Fibroblast of skin of back (primary cell): ENCODE measurements at places on chromosomes 4 and X.

DNA sequence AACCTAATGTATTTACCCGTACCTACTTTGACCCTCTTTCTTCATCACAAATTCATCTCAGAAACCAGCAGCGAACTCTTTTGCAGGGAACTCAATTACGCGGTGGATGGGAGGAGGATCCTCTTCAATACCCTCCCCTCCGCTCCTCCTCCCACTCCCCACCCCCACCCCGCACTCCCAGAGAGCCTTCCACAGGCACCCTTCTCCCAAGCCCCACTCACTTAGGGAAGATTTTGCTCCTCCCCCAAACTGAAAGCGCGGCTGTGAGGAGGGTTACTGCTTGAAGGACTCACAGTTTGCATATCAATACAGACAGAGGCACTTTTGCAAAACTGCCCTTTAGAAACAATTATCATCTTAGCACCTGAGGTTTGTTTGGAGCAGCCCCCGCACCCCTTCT, 960 bp upstream of the IL1RAPL1 start:
- DNase-seq: peak; percentile 25

DNA sequence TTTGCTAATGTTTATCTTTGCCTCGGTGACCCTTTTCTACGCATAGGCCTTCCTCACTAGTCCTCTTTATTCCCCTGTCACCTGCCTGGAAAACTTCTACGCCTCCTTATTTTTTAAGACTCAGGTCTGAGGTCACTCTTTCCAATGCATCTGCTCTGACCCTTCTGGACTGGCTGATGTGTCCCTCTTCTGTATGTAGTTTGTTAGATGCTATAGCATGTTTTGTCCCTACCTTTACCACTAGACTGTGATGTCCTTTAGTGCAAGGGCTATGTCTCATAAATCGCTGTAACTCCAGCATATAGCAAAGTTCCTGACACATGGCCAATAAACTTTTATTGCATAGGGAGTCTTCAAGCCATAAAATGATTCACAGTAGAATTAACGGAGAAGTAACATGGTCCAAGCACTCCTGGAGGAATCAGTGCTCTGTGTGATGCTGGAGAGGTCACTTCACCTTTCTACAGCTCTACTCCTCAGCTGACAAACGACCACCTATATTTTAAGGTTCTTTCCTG, 872.5 kb upstream of the SLIT2 start:
- no peak for DNase-seq

GRCh38 chr4:55635741-55636655, at the start of gene NMU:
TSS of gene NMU (minus strand) at chr4:55636298. CDS start at chr4:55636192, 106 bp downstream.
- peak; percentile 18 for DNase-seq

DNA sequence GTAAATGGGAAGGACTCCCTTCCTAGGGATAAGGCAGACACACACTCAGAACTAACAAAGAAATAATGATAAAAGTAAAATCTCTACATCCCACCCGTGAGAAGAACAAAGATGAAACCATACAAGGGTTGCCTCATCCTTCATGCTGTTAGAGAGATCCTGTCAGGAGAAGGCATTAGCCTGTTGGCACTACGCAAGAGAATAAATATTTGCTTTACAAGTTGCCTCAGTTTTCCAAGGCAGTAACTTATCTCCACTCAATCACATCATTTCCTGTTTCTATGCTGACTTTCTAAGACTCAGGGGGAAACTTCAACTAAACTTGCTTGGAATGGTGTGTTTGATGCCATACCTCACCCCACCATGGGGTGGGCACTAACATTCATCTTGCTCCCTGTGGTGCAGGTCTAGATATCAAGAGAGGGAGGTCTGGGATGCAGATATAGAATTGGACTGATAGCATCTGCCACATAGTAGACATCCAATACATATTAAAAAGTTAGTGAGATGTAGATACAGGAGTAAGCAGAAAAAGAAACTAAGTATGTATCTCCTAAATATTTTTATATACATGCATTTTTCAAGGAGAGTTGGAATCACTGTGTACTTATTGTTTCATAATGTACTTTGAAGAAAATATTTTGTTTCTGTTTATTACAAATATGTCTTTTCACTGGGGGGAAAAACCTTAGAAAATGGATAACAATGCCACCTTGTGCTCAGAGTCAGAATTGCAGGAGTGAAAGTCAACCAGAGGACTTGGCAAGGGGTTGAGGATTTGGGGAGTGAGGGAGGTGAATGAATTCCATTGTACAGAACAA, 57.2 kb upstream of the BEX4 start:
- DNase-seq: peak; percentile 26

DNA sequence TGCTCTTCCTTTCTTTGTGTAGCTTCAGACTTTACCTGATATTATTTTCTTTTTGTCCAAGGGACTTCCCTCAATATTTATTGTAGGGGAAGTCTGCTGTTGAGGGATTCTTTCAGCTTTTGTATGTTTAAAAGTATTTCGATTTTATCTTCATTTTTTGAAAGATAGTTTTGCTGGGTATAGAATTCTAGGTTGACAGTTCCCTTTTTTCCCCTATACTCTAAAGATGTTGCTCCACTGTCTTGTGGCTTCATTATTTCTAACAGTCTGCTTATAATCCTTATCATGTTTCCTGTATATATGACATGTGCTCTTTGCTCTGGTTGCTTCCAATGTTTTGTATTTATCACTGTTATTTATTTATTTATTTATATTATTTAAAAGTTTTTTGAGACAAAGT, 57.3 kb downstream of the CYTL1 start:
- no peak for DNase-seq

- no peak for DNase-seq
Observed at GRCh38 chr4:3365326-3365725, 72.5 kb downstream of the RGS12 start.

DNA sequence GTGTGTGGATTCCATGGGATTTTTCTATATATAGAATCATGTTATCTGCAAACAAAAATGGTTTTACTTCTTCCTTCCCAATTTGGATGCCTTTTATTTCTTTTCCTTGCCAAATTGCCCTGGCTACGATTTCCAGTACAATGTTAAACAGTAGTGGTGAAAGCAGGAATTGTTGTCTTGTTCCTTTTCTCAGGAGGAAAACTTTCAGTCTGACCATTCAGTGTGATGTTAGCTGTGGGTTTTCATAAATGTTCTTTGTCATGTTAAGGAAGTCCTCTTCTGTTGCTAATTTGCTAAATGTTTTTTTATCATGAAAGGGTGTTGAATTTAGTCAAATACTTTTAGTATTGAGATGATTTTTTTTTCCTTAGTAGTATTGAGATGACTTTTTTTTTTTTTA, 10.9 kb downstream of the SAP30 start:
- DNase-seq: no peak

DNA sequence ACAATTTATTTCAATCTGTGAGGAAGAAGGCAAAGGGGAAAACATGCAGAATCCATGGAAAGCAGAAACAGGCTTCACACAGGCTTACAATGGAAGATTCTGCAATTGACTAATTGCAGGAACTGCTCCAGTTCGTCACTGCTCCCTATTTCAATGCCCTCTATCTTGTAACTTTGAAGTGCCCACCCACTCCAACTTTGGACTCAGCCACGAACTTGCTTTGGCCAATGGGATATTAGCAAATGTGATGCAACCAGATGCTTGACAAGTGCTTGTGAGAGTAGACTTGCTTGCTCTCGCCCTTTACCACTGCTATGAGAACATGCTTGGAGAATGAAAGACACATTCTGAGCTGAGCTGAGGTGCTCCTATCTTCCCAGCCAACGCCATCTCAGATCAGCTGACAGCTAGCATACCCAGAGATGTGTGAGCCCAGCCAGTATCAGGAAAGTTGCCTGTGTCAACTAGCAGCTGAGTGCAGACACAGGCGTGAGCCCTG, 105.7 kb upstream of the PTCHD1 start:
- DNase-seq: no peak

DNA sequence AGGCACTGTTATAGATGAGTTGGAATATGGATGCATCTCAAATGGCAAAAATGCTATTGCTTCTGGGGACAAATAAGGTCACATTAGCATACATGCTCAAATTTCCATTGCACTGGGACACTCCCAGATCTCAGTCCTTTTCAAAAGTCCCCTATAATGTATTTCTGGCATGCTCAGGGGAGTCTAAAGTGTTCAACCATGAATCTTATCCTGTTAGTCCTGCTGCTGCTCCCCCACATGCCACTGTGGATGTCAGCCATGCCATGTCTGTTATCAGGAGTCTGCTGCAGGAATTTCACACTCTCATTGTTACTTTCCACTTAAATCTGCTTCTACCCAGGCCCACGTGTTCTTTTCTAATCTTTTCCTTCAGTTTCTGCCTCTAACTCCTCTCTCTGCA, 1000.6 kb downstream of the CCSER1 start:
- DNase-seq: no peak

GRCh38 chrX:16444353-16444752, 205.6 kb upstream of the S100G start:
- DNase-seq: peak; percentile 49

DNA sequence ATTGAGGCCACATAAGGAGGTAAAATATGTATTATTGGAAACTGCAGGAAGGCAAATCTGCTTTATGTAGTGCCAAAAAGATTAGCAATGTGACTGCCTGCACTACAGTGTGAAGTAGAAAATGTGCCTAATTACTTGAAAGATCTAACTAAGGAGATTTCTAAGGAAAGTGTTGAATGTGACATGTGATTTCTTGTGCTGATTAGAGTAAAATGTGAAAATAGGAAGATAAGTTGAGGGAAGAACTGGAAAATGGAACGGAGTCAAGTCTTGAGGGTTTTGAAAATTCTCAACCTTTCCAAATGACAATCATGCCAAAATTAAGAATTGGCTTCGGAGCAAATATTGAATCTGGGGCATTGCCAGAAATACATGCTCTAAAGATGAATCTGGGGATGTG, 209.5 kb upstream of the SPOCK3 start:
- DNase-seq: no peak

- DNase-seq: peak; percentile 36
Observed at GRCh38 chr4:173159791-173160190, 8.8 kb upstream of the GALNT7 start.

GRCh38 chr4:162503868-162504267, 340.1 kb upstream of the FSTL5 start:
- DNase-seq: no peak

GRCh38 chr4:30714408-30715031, 5.6 kb upstream of the PCDH7 start:
- DNase-seq: peak; percentile 54

- DNase-seq: no peak
Observed at GRCh38 chr4:78956975-78957374, 17.7 kb upstream of the PAQR3 start.

GRCh38 chr4:8862800-8863685, 8.6 kb downstream of the HMX1 start:
- no peak for DNase-seq

GRCh38 chrX:132227383-132228112, 8.3 kb upstream of the RAP2C start:
- DNase-seq: no peak
